Activated effector memory CD4-positive, alpha-beta T cell treated with anti-CD3 and anti-CD28 coated beads, Interleukin-2, amount 50 U/mL, for 16 hours (primary cell): ENCODE measurements at places on chromosomes 11 and 22.

DNA sequence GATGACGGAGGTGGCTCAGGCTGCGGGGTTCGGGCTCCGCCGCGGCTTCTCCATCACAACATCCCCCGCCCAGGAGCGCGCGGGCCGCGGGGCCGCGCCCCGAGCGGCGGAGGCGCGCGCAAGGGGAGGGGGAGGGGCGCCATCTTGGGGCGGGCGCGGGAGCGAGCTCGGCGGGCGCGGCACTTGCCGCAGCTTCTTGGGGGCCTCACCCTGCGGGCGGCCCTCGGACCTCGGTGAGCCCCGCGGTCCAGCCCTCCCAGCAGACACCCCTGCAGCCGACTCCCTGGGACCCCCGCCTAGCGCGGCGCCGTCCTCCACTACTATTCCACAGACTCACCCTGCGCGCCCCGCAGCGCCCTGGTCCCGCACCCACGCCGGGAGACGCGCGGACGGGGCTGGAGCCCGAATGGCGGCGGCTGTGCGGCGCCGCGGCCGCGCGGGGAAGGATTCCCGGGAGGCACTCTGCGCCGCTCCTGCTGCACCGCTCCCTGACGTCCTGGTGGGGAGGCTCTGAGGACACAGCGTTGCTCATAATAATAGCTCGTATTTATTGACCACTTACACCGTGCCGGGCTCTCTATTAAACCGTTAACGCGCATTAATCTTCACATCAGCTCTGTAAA is at the start of gene APBB1:
Gene APBB1, minus strand, starts transcription at position 86 of the 623 bp plus-strand sequence. CDS start 7,747 bp downstream, outside the sequence.
- DNase-seq, result peak; percentile 90

DNA sequence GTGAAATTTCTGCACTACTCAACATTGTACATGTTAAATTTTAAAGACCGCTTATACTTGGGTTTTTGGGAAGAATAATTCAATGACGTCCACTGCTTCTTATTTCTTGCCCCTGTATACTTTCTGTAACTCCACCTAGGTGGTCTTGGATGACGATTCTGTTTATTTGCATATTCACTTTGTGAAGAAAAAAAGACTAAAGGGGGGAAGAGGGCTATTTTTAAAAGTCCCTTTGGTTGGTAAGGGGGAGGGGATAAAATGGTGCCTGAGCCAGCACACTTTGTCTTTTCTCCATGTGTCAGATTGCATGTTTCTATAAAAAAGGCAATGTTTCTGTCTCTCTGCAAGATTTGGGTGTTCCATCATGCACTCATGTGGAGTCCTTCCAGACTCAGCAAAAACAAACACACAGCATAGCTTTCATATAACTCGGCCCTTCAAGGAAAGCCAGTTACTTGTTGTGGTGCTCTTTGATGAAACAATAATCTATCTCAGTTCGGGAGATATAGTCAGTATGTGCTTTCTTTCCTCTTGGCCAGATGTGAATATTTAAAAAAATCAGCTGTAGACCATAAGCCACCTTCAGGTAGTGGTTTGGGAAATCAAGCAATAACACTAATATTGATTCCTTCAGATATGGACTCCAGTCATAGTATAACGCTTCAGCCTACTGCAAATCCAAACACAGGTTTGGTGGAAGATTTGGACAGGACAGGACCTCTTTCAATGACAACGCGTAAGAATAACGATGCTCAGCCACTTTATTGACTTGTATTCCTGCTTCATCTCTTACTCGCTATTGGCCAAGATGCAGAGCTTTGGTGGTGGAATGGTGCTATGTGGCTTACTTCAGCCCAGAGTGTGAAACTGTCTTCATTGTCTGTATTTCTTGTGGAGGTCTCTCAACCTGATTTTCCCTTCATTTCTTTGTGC is 68.8 kb downstream of the CD44 start:
- no peak for DNase-seq

- DNase-seq, result no peak
These were observed 4.5 kb downstream of the LMNTD2 start for GRCh38 chr11:555780-556661.

- DNase-seq, result peak; percentile 79
These were observed at the start of gene POGLUT3 for GRCh38 chr11:108498046-108498815. TSS of gene POGLUT3 (minus strand) at chr11:108498384. CDS start at chr11:108498366, 18 bp downstream.

GRCh38 chr11:116733043-116733755 is 39.6 kb downstream of the BUD13 start:
- DNase-seq, result no peak

GRCh38 chr11:83523676-83524075 is 237.5 kb upstream of the CCDC90B start:
- no peak for DNase-seq

- no peak for DNase-seq
These were observed 6.3 kb downstream of the ARHGAP1 start for GRCh38 chr11:46694072-46694471.

- no peak for DNase-seq
These were observed 882 bp downstream of the CYB5R2 start for GRCh38 chr11:7672276-7672959.
